ENCODE measurements at places on chromosomes 13 and 19.

GRCh38 chr13:110034031-110034549, 247.7 kb upstream of the IRS2 start:
- DNase-seq: no peak

DNA sequence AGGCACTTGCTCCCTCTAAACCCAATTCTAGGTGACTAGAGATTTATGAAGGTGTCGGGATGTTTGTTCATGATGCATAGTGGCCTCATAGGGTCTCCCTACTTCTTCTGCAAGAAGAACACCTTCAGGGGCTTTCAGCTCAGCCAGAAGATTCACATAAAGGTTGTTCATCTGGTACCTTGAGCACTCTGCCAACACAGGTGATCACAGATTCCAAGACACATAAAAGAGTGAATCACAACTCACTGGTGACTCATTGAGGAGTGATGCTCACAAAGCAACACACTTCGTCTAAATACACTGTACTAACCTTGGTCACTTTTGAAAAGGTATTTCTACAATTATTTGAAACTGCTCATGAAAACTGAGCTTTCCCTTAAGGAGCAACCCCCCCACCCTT, 6.8 kb upstream of the ZNF324 start:
- DNase-seq: no peak

DNA sequence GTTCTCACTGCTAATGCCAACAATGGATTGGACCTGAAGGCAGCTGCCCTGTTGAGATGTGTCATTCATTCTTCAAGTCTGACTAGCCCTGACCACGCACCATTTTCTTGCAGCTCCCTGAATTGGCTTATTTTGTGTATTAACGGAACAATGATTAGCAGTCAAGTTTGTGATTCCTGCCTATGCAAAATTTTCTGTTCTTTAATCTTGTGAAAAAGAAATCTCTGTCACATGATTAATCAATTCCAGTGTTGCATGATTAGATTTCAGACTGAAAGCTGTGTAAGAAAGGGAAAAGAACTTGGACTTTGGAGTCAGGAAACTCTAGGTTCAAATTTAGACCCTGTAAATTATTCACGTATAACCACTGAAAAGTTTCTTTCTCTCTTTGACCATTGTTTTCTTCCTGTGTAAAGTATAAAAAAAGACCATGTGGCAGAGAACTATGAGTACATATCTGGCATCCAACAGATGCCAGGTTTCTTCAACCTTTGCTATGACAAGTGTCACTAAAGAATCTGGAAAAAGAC, 64.5 kb upstream of the SLC10A2 start:
- DNase-seq: no peak

- no peak for DNase-seq
Measured at GRCh38 chr19:43444531-43445287, 20.7 kb downstream of the LYPD3 start.

GRCh38 chr13:43448605-43449336, 338.0 kb downstream of the ENOX1 start:
- DNase-seq: no peak

- no peak for DNase-seq
Measured at GRCh38 chr19:47703301-47703700, 9.9 kb upstream of the EHD2 start.

DNA sequence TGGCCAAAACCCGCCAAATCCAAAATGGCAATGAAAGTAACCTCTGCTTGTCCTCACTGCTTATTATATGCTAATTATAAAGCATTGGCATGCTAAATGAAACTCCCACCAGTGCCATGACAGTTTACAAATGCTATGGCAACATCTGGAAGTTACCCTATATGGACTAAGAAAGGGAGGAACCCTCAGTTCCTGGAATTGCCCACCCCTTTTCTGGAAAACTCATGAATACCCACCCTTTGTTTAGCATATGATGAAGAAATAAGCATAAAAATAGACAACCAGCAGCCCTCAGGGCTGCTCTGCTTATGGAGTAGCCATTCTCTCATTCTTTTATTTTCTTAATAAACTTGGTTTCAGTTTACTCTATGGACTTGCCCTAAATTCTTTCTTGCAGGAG, 269.8 kb downstream of the OLFM4 start:
- DNase-seq: no peak

DNA sequence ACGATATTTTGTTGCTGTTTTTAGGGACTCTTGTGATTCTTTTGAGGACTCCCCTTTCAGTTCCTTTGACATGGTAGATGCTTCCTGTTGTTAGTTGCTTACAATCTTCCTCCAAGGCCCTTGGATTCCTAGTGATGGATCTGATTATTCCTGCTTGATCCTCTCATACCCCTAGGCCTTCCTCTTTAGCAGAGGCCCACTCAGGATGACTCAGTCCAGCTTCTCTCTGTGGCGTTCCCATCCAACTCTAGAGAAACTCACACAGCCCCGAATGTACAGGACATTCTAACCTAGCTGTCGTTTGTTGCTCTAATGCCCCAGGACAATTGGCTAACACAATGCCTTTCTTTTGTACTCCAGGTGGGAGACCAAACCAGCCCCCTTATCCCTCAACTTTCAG, 191.4 kb downstream of the POSTN start:
- no peak for DNase-seq

GRCh38 chr13:110280231-110280813, 26.6 kb downstream of the COL4A1 start:
- no peak for DNase-seq

DNA sequence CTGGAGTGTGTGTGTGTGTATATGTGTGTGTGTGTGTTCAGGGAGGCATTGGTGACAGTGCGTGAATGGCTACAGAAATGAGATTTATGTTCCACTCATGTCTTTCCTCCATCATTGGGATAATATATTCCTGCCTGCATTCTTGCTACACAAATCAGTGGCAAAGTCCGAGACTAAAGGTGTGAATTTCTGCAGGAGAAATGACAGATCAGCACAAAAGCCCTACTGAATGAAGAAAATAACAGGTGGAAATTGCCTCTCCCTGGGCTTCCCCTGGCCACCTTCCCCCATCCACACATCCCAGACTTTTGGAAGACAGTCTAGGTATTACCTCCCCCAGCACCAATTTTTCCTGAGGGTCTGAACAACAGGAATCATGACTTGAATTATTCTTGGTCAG, 10.1 kb downstream of the SIGLEC6 start:
- DNase-seq: no peak

DNA sequence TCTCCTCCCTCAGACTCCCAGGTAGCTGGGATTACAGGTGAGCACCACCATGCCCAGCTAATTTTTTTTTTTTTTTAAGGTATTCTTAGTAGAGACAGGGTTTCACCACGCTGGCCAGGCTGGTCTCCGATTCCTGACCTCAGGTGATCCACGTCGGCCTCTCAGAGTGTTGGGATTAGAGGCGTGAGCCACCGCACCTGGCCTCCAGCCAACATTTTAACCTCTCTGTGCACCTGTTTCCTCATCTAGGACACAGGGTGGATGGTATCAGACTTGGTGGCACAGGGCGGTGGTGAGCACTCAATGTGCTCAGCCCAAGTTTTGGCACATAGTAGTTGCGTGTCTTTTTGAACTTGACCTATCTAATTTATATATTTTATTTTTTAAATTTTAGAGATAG, 12.5 kb downstream of the APBA3 start:
- no peak for DNase-seq

DNA sequence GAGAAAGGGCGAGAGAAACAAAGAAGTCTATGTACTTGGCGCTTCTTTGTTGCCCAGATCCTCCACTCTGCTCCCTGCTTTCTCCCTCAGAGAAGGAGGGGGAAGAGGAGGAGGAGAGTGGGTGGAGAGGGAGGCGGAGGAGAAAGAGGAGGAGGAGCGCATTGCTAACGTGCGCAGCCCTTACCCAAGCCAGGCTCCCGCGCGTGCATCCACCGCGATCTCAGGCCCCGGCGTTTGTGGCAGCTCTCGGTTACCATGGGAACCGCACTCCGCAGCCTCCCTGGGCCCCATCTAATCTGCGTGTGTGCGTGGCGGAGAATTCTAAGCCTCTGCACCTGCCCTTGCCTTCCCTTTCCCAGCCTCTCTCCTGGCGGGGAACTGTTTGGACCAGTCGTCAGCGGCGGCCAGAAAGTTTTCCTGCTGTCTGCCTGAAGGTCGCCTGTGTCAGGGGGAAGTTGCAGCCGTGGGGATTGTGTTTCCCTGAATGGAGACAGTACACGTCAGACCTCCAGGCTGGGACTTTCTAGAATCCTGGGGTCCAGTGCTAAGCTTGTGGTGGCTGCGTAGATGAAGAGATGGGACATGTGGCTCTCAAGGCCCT, at the start of gene ERICH6B:
TSS of gene ERICH6B (minus strand) at position 239 of the 601 bp plus-strand sequence. CDS start 18,734 bp downstream, outside the sequence.
- no peak for DNase-seq

GRCh38 chr13:105445796-105446195, 1089.7 kb downstream of the EFNB2 start:
- DNase-seq: no peak

- DNase-seq: peak; percentile 77
Measured at GRCh38 chr19:36573020-36573894, at the start of gene ZNF529. Gene ZNF529, minus strand, starts transcription at chr19:36573292. Its CDS starts 946 bp downstream, at chr19:36572346.

DNA sequence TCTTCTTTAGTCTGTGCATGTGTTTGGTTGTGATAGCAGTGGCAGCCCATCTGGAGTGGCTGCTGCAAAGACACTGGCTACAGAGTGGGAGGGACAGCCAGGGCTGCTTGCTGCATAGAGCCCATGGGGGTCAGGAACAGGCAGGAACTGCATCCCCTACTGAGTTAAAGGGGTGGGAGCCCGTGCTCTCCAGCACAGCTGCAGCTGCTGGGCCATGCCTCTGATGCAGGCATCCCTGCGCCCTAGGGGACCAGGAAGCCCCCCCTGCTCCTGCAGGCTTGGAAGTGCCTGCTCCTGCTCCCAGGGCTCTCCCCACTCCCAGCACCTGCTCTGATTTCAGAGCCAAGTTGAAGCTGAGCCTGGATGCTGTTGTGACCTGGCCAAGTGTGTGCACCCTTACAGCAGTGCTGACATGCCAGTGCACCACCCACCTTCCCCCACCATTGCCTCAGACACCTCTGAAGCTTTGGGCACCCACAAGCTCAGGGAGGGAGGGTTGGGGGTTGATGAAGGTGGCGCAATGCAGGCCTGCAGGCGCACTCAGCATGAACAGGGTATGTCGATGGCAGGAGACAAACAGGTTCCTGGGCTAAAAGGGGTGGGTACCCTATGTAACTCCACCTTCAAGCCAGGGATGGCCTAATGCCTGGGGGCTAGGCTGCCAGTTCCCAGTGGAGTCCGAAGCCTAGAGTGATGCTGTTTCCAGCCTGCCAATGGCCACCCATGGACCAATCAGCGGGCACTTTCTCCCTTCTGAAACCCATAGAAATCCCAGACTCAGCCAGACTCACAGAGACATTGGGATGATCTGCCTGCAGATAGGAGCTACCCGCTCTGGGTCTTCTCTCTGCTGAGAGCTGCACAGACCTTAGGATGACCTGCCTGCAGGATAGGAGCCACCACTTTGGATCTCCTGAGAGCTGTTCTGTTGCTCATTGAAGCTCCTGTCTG, 919.9 kb upstream of the MIR17HG start:
- no peak for DNase-seq

- DNase-seq: no peak
Measured at GRCh38 chr13:85333506-85334020, 465.7 kb downstream of the SLITRK6 start.

DNA sequence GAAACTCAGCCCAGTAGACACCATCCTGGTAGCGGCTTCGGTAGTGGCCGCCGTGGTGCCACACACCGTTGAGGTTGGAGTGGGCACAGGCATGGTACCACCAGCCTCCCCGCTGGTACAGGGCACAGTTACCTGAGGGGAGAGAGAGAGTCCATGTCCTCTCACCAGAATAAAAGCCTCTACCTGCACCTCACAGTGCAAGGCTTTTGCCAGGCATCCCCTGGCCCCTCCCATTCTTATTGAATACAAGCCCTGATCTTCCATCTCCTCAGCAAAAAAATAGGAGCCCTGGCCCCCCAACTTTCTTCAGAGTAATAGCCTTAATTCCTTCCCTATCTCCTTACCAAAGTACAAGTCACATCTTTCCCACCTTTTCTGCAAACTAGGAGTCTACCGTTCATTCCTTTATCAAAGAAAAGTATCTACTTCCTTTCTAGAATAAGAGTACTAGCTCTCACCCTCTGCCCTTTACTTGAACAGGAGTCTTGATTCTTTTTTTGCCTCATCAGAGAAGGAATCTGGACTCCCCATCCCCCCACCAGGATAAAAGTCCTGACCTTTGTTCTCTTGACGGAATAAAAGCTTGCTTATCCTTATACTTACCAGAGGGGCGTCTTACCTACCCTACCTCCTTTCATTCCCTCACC, 6.7 kb downstream of the SHFL start:
- no peak for DNase-seq

DNA sequence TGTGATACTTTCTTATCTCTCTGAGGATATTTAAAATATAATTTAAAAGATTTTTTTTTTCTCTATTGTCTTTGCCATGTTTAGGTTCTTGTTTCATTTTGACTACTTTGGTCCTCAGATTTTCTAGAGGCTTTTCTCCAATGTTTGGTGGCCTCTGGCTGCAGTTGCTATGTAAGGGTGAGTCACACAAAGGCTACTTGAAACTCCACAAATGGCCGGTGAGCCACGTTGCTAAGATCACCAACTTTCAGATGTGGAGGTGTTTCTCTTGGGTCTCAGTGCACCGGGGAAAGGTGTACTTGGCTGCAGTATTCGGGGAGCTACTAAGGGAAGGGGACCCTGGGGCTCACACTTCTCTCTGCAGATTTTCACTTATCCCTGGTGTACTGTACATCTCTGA, 248.1 kb downstream of the HS6ST3 start:
- no peak for DNase-seq

DNA sequence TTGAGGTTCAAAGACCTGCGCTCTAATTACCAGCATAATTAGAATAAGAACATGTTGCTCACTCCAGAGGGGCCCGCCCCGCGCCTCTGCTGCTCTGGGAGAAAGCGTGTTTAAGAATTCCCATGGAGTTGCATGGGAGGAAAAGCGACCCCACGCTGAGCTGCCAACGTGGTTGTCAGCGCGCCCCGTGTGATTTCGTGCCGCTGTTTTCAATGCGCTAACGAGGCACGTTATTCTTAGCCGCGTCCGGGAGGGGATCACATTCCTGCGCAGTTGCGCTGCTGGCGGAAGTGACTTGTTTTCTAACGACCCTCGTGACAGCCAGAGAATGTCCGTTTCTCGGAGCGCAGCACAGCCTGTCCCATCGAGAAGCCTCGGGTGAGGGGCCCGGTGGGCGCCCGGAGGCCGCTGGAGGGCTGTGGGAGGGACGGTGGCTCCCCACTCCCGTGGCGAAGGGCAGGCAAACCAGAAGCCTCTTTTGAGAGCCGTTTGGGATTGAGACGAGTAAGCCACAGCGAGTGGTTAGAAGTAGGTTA, 173.8 kb upstream of the SOX1 start:
- DNase-seq: no peak

DNA sequence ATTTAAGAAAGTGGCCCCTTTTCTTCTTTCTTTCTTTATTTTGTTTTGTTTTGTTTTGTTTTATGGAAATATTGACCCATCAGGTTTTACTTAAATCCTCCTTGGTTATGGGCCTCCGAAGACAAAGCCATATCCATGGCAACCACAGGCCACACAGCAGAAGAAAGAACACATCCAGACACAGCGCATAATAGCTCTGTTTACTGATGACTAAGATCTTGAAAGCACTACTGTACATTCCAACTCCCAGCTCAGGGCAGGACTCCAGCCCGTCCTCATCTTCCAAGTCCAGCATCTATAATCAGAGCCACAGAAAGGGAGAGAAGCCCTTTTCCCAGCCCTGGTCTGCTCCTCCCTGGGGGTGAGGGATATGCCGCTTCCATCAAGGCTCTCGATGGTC, 84.3 kb downstream of the NUFIP1 start:
- no peak for DNase-seq

- DNase-seq: no peak
Measured at GRCh38 chr19:13119627-13120026, 1.6 kb downstream of the NACC1 start.
